Stimulated activated CD4-positive, alpha-beta T cell treated with anti-CD3 and anti-CD28 coated beads, Interleukin-4, amount 100 ng/mL, for 4 hours (primary cell): ENCODE measurements at places on chromosomes 4 and X.

DNA sequence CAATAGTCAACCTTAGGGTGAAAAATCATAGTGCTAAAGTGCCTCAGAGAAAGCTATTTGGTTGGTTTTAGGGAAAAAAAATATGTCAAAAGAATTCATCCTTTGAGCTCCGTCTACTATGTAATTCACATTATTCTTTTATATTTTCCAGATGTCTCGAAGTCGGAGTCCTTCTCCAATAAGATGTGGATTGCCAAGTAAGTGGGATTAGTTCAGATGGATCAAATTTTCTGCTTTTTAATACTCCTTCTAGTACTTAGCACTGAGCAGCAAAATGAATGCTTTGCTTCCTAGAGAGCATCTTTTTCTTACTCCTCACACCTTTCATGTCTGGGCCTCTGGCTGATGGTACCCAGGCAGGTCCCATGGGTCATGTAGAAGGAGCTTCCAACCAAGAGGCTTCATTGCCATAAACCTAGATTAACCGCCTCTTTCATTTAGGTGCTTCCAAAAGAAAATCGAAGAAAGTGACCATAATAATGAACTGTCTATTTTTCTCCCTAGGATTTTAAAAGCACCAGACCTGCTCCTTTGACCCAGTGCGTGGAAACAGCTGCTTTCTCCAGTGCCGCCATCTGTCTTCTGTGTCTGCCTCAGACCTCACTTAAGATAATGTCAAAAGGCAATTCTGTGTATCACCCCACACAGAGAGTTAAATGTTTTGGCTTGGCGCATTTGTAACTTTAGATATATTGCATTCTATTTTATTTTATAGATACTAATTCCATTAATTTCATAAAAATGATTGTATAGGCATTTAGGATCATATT is 43.5 kb downstream of the SPATA18 start:
- no peak for DNase-seq

GRCh38 chr4:53365121-53365485 is 758 bp downstream of the SCFD2 start:
- DNase-seq, result no peak

GRCh38 chr4:37758226-37758625 is 68.3 kb upstream of the PGM2 start:
- no peak for DNase-seq

- no peak for DNase-seq
Observed at GRCh38 chrX:109384699-109385098, 97.2 kb downstream of the GUCY2F start.

- no peak for DNase-seq
Observed at GRCh38 chr4:54225598-54226403, 3.3 kb upstream of the PDGFRA start.

GRCh38 chr4:32061916-32062315 is 1341.7 kb downstream of the PCDH7 start:
- no peak for DNase-seq

DNA sequence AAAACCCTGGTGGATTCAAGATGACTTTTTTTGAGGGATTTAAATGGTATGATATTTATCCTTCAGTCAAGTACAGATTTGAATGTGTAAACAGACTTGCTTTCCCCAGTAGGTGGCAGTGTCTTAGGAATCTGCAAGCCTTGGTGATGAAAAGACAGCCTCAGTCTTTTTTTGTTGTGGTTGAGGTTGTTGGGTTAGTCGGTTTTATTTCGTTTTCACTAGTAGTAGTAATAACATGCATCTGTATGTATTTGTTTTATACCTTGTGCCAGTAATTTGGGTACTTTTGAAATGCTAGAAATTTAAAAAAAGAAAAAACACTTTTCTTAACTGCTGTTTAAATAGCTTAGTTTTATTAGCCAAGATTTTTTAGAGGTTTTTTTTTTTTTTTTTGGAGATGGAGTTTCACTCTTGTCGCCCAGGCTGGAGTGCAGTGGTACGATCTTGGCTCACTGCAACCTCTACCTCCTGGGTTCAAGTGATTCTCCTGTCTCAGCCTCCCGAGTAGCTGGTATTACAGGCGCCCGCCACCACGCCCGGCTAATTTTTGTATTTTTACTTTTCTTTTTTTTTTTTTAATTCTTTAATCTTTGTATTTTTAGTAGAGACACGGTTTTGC is 39.2 kb downstream of the COPS4 start:
- peak; percentile 53 for DNase-seq

DNA sequence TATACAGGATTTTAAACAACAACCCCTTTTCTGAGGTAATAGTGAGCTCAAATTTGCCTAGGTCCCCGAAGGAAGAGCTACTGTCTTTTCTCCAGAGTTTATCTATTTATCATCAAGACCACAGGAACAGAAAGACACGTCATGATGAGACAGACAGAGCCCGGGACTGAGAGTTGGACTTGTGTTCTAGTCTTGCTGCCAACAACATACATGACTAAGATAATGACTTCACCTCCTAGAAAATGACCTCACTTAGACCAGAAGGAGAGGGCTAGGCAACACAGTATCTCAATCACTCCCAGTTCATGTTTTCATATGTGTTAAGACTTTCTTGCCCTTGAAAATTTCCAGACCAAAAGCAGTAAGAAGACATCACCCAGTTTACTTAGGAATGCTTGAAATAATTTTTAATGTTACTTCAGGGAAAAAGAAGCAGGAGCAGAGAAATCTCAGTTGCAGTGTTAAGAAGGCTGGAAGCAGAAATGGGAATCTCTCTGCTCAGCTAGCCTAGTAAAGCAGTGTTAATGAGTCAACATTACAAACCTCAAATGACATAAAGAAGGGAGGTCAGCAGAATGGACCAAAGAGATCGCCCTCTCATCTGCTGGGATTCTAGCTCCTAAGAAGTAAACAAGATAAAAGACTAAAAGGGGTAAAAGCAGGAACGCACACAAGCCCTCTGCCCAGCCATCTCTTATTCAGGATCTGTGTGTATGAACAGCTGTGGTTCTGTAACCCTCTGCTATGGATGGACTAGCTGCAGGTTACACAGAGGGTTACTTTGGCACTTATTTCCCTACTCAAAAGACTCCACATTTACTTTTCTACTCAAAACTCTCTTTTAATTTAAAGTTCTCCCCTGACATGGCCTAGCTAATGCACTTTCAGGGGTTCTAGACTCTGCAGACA is 24.8 kb downstream of the PDGFC start:
- no peak for DNase-seq

DNA sequence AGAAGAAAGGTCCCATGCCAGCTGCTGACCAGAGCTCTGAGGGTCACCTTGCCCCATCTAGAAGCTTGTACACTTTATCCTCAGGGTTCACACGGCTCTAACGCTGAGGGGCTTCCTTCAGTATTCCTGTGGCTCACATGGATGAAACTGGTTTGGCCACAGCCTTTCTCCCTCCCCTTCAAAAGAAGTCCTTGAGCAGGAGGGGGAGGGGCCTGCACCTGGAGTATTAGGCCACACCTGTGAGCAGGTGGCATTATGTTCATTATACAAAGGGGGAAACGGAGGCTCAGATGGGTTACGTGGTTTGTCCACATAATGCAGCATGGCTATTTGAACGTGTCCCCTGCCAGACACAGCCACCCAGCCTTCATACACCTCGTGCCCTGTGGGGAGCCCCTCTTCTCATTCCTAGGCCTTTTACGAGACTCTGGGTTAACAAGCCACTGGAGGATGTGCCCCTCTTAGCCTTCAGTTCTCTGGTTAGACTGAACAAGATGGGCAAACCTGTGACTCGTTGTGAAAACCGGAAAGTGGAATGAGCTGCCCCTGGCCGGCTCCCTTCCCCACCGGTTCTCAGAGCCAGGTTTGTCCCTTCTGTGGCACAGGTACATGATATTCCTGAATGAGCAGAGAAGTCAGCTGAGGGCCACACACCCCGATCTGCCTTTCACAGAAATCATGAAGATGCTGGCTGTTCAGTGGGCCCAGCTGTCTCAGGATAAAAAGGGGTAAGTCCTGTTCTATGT is 27.2 kb upstream of the JAKMIP1 start:
- DNase-seq, result no peak

DNA sequence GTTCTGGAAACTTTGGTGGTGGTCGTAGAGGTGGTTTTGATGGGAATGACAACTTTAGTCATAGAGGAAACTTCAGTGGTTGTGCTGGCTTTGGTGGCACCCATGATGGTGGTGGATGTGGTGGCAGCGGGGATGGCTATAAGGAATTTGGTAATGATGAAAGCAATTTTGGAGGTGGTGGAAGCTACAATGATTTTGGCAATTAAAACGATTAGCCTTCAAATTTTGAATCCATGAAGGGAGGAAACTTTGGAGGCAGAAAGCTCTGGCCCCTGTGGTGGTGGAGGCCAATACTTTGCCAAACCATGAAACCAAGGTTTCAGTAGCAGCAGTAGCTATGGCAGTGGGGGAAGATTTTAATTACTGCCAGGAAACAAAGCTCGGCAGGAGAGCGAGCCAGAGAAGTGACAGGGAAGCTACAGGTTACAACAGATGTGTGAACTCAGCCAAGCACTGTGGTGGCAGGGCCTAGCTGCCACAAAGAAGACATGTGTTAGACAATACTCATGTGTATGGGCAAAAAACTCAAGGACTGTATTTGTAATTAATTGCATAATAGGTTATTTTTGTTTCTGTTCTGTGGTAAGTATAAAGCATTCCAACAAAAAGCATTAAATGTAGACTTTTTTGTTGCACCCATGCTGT is 23.2 kb upstream of the SOD3 start:
- DNase-seq, result no peak

- DNase-seq, result no peak
Observed at GRCh38 chr4:47462799-47463234, 685 bp downstream of the COMMD8 start.

DNA sequence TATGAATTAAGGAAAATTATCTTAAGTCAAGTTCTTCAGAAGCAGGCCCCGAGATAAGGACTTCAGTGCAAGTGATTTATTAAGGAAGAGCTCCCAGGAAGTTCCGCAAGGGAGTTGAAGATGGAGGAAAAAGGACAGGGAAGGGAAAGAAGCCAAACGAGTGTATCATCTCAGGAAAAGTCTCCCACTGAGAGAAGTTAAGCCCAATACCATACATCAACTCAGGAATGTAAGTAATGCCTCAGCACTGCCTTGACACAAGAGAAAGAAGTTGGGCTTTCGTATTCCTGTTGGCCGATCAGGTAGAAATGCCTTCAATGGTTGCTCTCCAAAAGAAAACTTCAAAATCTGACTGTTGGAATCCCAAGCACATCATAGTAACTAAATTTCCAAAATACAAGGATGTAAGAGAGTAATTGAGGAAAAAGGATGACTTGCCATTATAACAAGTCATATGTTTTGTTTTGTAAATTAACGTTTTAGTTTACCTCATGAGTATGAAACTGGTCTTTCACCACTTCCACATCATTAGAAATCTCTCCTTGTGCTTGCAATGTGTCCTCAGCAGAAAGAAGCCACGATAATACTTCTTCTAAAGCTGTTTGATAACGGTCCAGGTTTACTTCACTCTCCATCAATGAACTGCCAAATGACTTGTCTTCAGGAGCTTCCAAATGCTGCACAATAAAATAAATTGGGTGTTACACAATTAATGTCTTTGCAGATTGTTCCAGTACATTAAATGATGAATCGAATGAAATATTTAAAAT is 566.7 kb downstream of the DMD start:
- no peak for DNase-seq

DNA sequence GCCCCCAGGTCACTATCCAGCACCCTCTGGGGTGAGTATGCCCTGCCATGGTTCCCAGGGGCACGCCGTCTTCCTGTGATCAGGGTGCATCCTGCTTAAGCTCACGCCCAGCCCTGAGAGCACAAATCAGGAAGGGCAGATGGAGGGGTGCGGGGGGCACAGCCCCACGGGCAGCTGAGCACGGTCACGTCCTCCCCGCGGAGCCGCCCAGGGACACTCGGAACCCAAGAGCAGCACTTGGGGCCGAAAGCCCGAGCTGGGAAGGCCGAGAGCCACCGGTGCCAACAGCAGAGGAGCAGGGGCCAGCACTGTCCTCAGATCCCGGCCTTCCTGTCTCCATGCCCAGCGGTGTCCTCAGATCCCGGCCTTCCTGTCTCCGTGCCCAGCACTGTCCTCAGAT is 21.5 kb downstream of the NELFA start:
- no peak for DNase-seq

- no peak for DNase-seq
Observed at GRCh38 chr4:6873291-6873690, 36.3 kb upstream of the TBC1D14 start.

DNA sequence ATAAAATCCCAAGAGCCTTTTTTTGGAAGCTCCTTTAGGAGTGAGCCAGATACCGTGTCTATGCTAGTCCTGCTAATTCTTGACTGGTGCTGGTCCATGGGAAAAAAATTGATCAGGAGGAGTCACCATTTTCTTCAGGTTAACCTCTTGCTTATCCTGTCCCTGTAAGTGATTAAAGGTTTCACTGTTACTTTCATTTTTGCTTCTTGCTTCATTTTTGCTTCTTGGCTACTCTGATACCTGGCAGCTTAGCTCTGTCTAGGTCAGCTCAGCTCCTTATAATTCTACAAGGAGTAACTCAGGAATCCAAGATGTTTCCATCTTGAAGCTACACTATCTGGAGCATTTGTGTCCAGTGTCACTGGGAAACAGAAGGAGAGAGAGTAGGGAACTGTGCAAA is 45.7 kb downstream of the AFM start:
- DNase-seq, result no peak

DNA sequence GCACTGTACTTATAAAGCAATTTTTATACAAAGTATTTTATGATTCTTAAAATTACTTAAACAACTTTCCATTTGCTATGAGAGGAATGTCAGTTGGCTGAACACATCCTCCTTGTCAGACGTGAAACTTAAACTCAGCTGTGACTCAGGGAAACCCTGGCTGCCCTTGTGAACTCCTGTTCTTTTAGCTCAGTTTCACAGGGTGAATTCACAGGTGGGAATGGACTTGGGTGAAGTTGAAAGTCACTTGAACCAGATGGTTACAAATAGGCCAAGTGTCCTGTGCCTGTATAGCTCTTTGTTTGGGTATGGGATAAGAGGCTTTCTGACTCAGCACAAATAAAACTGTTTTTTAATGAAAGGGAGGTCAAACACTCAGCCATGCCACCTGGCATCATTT is 67.4 kb upstream of the FAM47B start:
- DNase-seq, result no peak

- no peak for DNase-seq
Observed at GRCh38 chr4:181592221-181592745, 650.9 kb upstream of the TENM3 start.

DNA sequence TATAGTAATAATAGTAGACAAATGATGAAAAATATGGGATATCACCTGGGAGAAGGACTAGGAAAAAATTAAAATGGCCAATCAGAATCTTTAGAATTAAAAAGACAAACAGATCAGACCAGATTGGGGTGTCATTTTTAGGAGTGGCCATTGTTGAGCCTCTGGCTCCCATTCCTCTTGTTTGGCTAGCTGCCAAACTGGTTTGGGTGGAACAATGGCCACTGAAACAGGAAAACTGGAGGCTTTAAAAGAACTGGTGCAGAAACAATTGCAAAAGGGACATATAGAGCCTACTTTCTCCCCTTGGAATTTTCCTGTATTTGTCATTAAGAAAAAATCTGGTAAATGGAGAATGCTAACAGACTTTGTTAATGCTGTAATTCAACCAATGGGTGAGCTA is 294.8 kb upstream of the DKK2 start:
- DNase-seq, result no peak
